Kidney capillary endothelial cell (primary cell): ENCODE measurements at places on chromosomes 4 and X.
A peak's percentile ranks its signal among the peaks of the same experiment; 100 is the strongest.

DNA sequence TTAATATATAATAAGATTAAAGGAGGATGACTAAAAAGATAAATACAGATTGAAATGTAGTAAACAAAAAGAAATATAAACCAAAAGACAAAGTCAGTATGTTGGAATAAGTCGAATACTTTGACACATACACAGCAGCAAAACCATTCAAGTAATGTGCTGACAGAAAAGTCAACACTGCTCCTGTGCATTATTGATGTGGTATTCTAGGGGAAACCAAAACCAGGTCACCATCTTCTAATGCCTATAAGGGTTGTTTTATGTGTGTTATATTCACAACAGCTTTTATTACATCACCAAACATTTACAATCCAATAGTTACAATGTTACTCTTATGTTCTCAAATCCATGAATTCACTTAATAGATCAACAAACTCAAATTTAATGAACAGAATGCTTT lies 111.8 kb upstream of the DKK2 start:
- no peak for DNase-seq

GRCh38 chrX:103608306-103608963 lies 672 bp downstream of the TCEAL3 start:
- no peak for DNase-seq

GRCh38 chr4:107404591-107405300 lies 315.3 kb downstream of the PAPSS1 start:
- no peak for DNase-seq

GRCh38 chr4:74158466-74159142 lies 686 bp downstream of the MTHFD2L start:
- DNase-seq = peak; percentile 10

GRCh38 chr4:99835942-99836341 lies 19.3 kb downstream of the DAPP1 start:
- DNase-seq = no peak

- peak; percentile 21 for DNase-seq
These were observed 39.5 kb downstream of the TMEM154 start for GRCh38 chr4:152640058-152640921.

DNA sequence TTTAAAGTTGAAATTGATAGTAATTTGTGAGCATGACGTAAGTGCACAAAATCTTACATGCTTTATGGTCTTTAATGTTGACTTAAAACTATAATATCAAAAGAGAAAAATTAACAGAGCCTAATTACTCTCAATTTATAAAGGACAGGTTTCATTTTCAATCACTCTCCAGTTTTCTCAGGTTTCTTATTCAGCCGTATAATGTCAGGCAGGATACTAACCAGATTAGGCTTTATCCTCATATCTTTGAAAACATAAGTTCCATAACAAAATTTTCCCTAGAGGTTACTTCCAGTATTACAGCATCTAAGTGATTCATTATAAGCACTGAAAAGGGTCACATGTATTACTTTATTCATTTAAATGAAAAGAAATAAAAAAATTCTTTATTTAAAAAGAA lies 492.1 kb downstream of the PACRGL start:
- no peak for DNase-seq

DNA sequence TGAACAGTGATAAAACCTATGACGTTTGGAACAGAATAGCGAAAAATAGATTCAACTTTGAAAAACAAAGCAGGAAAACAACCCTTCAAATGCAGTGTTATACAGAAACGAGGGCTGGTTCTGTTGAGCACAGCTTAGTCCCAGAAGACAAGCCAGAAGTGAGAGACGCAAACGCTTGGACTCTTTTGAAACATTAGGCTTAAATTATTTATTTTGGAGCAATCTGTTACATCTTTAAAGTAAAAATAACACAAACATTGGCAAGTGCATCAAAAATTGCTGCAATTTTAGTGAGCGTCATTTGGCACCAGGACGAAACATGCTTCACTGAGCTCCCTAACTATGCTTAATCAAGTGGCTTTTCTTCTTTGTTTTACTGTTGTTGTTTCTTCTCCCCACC lies 63.5 kb downstream of the ENPP6 start:
- no peak for DNase-seq

DNA sequence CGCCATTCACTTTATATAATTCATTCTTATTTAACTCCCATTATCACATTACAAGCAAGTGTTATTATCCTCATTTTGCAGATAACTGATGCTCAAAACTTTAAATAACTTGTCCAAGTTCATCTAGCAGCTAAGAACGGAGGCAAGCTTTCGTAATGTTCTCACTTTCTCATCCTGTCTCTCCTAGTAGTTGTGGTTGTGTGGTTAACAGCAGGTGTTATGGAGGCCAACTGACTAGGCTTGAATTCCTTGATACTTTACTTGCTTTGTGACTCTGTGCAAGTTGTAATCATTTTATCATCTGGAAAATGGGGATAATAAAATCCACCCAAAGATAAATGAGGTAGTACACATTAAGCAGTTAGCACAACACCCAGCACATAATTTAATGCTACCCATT lies 109.9 kb upstream of the PTPN13 start:
- DNase-seq = no peak

DNA sequence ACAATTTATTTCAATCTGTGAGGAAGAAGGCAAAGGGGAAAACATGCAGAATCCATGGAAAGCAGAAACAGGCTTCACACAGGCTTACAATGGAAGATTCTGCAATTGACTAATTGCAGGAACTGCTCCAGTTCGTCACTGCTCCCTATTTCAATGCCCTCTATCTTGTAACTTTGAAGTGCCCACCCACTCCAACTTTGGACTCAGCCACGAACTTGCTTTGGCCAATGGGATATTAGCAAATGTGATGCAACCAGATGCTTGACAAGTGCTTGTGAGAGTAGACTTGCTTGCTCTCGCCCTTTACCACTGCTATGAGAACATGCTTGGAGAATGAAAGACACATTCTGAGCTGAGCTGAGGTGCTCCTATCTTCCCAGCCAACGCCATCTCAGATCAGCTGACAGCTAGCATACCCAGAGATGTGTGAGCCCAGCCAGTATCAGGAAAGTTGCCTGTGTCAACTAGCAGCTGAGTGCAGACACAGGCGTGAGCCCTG lies 105.7 kb upstream of the PTCHD1 start:
- no peak for DNase-seq

- no peak for DNase-seq
These were observed 47.7 kb downstream of the PRPS1 start for GRCh38 chrX:107675823-107676555.

DNA sequence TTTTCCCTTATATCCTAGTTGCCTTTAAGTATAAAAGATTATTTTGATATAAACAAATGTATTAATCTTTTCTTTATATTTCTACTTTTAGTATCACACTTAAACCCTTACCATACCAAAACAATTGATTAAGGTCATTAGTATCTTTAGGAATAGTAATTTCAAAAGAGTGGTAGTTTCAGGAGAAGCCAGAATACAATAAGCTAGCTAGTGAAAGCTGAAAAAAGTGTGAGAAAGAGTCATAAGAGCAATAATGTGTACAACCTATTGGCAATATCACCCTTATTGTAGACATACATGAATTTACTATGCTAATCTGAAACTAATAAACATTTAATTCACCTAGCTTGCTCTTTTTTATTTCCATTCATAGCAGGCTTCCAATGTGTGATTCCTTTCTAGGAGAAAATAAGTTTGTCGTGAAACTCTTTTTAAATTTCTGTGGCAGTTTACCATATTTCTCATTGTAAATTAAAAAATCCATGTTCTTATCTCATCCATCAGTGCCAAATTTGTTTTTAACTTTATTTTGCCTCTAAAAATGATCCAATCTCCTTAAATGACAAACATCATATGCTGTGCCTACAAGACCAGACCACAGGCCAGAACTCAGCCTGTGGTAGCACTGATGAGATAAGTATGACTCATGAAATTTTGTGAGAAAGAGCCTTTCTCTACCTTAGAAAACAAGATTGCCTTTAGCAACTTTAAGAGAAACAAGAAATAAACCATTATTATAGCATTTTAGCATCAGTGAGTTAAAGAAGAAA lies 8.1 kb downstream of the NEK1 start:
- peak; percentile 34 for DNase-seq

DNA sequence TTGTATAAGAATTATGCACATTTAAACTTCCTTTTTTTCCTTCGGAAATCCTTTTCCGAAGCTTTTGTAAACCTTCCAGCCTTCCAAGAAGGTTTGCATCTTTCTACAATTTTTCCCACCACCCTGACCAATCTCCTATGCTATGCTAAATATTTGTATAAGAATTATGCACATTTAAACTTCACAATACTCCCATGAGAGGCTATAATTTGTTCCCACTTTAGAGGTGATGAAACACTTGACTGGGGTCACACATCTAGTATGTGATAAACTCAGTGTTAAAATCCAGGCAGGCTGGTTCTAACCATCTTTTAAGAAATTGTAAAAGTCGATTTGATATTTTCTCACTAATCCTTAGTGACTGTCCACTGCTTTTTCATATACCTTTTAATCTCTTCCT lies 22.1 kb downstream of the NUDT6 start:
- DNase-seq = no peak

DNA sequence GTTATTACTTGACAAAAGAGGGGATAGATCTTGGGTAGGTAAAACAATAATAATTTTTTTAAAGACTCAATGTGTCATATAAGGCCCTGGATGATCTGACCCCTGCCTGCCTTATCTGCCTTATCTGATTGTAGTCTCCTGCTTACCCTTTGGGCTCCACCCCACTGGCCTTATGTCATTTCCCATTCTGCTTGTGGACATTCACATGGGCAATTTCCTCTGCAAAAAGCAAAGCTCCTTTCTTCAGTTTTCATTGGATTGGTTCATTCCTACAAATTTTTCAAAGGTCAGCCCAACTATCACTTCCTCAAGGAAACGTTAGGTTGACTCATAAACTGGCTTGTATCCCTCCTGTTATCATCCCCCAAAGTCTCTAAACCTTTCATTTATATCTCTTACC lies 15.7 kb upstream of the TET2 start:
- peak; percentile 26 for DNase-seq

DNA sequence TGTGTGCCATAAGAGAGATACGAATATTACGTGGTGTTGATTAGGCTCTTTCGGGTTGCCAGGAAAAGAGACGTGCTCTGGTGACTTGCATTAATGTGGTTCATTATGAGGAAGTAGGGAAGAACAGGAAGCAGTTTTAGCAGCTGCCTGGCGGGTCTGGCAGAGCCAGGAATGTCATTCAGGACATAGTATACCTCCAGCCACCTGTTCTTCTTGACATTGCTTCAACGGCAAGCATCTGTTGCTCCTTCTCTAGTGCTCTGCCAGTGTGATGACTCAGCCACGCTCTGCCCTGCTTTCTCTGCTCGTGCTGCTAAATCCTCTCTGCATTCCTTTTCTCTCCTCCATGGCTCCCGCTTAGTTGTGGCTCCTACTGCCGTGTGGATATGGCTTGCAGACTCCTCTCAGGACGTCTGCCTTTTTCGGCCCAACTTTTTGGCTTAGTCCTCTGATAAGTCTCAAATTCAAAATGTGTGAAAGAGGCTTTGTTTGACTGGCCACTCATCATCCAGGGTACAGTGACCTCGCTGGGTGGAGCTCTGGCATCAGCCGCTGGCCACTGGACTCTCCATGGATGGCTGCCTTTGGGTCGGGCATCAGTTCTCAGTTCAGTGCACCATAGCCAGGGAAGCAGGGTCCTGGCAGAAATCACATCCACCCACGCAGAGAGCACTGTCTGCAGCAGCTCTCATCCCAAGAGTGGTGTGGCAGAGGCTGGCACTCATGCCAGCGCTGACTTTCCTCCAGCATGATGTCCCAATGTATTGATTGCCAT lies 89.3 kb upstream of the KLF3 start:
- no peak for DNase-seq

DNA sequence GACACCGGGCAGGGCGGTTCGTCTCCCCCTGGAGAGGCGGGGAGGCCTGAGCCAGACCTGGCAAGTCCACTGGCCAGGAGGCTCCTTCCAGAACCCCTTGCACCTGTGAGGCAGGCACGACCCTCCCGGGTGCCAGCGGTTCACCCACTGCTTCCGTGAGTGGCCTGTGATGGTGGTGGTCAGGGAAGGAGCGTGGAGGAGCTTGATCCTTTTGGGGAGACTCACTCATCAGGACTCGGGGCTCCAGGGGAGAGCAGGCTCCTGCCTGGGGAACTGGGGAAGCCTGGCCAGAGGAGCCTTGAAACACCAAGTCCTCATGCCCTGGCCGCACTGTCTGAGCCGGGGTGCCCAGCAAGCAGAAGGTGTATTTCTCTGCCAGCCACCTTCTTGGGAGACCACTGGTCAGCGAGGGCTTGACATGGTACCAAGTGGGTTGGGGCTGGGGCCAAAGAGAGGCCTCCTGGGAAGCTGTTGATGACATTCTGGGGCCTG lies 860 bp downstream of the FAM50A start:
- no peak for DNase-seq

GRCh38 chrX:30228526-30228925 lies 1.9 kb upstream of the MAGEB3 start:
- no peak for DNase-seq
